CD4-positive, alpha-beta T cell (primary cell): ENCODE measurements at places on chromosomes 5 and 9.

DNA sequence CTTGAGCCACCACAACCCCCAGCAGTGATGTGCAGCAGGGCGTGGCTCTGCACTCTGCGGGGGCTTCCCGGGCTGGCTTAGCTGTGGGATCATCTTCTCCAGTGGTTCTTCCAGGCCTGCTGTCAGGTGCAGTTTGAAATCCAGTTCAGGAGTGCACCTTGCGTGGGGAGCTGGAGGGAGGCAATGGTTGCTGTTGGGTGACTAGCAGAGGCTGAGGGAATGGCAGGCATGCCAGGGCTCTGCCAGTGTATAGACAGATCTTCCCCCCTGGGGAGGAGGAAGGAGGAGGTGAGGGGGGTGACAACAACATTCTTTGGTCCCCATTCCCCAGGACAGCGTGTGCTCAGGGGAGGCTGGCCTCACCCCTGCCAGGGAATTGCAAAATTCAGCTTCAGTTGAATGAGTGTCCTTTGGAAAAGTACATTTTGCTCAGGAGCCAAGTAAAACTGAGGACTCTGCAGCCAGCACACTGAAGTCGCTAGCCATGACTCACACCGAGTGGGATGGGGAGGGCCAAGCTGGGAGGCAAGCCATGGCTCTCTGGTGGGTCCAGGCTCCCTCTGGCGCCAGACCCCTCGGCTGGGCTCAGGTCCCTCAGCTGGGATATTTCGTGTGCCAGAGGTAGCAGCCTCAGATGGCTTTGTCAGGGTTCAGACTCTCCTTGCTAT lies 35.0 kb downstream of the ERGIC1 start:
- no peak for DNase-seq

GRCh38 chr9:77021291-77021894 lies 1.9 kb downstream of the FOXB2 start:
- no peak for DNase-seq

GRCh38 chr5:143350751-143351602 lies 52.5 kb downstream of the NR3C1 start:
- DNase-seq = peak; percentile 21

- DNase-seq = no peak
Observed at GRCh38 chr5:171437286-171437821, 17.9 kb downstream of the FGF18 start.

GRCh38 chr5:1336749-1337488 lies 8.0 kb downstream of the CLPTM1L start:
- no peak for DNase-seq

- no peak for DNase-seq
Observed at GRCh38 chr5:143842920-143843319, 31.0 kb downstream of the HMHB1 start.

DNA sequence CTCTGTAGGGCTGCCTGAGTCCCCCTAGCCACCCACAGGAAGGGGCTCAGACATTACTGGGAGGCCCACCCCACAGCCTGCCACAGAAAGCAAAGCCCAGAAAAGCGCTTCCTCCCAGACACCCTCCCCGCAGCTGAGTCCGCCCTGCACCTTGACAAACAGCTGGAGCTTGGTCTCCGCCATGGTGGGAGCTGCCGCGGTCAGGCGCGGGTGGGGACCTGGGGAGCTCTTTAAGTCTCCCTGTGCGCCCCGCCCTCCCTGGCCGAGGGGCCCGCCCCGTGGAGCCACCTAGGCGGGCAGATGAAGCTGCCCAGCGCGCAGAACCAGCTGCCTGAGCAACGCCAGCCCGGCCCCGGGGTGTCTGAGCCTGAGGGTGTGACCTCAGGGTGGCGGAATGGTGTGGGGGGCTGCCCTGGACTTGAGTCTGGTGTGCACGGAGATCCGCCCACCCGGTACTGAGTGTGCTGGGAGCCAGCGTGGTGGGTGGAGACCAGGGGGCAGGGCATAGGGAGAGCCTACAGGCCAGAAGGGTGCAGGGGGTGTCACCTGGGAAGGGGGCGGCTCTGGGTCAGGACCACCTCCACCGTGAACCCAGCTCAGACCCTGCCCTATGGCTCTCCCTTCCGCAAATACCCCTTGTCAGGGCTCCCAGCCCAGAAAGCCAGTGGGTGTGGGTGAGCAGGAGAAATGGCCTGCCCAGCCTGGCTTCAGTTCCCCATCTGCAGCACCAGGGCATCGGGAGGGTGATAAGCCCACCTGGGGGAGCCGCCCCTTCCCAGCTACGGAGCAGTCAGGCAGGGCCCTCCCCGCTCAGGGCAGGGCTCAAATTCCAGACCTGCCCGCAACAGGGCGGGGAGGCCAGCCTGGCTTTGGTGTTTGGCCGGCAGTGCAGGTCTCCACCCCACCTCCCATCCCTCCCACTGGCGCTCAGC lies at the start of gene CLIC3:
CLIC3 (minus strand) TSS at position 208 of the 932 bp plus-strand sequence; CDS start at position 183, 25 bp downstream.
- DNase-seq = peak; percentile 71

DNA sequence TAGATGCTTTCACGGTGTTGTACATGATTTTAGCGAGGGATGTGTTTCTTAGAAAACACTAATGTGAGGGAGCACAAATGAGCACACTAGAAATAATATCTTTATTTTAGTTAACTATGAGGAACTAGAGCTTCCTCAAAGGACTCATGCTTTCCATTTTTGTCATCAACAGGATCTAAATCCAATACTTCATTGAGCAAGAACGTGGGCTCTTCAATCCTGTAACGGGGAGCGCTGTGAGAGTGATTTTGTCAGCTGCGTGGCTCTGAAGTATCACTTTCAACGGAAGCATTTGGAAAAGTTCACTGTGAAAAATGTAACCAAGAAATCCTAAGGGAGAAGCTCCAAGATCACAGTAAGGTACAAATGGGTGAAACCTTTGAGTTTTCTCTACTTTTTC lies 93.2 kb downstream of the LIX1 start:
- DNase-seq = no peak

- DNase-seq = no peak
Observed at GRCh38 chr5:39494534-39494933, 69.8 kb upstream of the DAB2 start.

- no peak for DNase-seq
Observed at GRCh38 chr9:131464354-131465000, 38.2 kb upstream of the POMT1 start.

DNA sequence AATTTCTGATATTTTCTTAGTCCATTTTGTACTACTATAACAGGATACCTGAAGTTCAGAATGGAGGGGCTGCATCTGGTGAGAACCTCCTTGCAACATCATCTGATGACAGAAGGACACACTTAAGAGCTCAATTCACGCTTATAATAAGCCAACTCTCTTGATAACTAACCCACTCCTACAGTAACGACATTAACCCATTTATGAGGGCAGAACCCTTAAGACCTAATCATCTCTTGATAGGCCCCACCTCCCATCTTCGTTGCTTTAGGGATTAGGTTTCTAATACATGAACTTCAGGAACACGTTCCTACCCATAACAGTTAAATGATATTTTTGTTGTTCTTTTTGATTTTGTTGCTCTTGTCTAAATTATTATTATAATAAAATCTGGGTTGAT lies 69.4 kb downstream of the TNPO1 start:
- DNase-seq = no peak

DNA sequence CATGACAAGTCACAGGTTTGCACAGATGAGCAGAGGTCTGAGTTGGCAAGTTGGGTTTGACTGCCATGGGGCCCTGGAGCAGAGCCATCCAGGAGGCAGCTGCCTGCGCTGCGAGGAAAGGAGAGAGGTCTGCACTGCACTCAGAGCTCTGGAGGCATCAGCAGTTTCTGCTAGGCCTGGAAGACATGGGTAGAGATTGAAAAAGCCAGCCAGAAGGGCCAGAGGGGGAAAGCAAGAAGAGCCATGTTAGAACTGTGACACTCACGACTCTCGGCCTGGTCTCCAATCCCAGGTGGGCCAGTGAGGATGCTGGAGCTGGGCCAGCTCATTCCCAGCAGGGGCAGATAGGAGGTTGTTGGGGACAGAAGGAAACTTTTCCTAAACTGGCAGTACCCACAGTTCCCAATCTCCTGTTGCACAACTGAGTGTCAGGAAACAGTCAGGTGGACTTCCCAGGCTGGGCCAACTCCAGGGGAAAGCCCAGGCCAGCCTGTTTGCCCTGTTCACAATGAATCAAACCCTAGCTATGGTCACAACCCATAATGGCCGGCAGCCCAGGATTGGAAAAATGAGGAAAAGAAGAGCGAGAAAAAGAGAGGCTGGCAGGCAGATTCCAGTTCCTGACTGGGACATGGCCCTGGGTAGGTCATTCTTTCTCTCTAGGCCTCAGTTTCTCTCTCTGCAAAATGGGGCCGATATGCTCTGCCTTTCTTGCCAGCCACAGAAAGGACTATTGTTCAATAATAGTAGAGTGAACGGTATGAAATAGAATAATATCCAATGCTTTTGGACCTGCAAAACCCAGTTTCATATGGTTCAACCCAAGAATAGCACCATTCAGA lies 7.8 kb upstream of the ORM1 start:
- no peak for DNase-seq

DNA sequence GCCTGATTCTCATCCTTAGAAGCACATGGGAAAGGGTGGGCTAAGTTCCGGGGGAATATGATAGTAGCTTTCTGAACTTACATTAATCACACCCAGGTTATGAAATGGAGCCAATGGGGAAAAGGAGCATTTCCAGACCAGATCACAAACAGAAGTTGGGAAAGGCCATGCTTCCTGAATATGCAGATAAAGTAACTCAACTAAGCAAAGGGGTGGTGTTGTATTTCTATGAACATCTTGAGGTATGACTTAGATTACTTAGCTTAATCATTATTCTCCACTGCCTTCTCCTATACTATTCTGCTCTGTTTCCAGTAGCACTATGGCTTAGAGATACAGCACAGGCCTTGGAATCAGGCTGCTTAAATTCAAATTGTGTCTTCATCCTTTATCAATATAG lies 10.5 kb downstream of the C5orf46 start:
- no peak for DNase-seq

GRCh38 chr9:137989156-137989555 lies 111.6 kb downstream of the CACNA1B start:
- DNase-seq = no peak

- DNase-seq = no peak
Observed at GRCh38 chr5:137035480-137035878, 463.6 kb downstream of the SPOCK1 start.

DNA sequence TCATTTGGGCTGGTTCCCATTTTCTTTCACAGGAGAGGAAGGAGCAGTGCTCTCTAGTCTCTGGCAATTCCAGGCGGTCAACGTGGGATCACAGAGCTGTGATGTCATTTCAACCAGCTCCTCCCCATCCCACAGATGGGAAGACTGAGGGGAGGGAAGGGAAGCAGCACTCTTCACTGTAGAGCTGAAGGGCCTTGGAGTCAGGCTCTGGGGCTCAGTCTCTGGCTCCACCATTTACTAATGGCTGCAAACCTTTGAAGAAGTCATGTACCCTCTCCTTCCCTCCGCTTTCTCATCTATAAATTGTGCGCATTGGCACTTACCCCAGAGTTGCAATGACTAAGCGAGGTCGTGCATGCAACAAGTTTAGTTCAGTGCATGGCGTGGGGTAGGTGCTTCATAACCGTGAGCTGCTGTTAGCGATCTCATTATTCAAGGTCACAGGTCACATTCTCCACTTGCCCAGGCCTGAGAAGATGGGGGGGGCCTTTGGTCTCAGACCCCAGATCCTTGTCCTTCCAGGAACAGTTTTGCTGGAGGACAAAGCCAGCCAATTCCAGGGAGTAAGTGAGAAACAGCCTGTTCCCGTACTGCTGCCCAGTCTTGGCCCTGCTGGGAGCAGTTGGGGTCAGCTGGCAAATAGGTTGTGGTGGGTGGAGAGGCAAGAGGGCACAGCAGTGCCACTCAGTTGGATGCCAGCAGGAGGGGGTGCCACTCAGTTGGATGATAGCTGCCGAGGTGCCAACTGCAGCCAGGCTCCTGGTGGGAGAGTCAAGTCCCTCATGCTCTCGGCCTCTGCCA lies 136.7 kb downstream of the RGS3 start:
- no peak for DNase-seq

DNA sequence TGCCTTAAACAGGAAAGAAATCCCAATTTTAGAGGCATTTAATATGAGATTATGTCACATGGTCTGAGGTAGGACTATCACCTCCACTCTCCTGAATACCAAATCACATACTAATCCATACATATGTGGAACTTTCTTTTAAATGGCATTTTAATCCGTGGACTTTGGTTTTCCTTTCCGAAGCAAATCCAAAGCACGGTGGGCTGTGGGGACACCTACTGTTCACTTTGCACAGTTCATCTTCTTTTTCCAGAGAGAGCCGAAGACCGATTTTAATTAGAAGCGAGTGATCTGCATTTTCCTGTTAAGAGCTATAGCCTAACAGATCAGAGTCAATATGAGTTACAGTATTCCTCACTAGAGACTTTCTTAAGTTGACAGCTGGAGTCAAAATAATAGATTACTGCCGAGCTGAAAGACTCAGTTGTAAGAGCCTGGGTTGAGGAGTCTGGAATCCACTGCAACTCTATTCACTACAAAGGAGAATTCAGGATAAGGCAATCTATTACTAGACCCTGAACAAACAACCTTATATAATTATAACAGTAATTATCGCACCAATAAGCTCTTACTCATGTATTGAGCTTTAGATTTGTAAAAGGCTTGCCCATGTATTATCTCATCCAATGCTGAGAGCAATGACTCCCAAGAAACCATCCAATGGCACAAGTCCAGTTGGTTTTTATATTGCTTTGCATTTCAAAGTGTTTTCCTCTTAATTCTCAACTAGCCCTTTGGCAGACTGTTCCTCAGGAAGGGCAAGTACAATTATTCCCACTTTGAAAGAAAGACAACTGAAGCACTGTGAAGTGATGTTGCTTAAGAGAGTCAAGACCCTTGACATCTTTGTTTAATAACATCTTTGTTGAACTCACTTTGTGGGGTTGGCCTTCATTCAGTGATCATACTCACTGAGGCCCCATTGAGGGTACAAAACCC lies 144.7 kb downstream of the TRPM6 start:
- peak; percentile 8 for DNase-seq

GRCh38 chr5:68544648-68545552 lies 329.3 kb downstream of the PIK3R1 start:
- no peak for DNase-seq

DNA sequence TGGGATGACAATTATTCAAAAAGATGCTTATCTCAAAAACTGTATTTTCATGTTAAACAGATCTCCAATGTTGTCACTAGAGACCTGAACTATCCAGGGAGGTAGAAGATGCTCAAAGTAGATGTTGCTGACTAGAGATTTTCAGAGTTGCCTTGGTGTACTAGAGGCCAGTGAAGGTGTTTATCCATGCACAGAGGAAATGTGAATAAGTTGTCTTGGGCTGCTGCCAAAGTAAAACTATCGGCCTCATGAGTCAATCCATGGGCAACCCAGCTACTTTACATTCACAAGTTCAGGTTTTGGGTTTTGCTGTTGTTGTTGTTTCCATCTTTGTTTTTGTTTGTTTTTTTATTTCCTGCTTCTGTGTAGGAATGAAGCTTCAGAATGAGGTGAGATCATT lies 141.1 kb upstream of the RANBP3L start:
- no peak for DNase-seq

- DNase-seq = no peak
Observed at GRCh38 chr5:137356127-137356526, 143.0 kb downstream of the SPOCK1 start.

DNA sequence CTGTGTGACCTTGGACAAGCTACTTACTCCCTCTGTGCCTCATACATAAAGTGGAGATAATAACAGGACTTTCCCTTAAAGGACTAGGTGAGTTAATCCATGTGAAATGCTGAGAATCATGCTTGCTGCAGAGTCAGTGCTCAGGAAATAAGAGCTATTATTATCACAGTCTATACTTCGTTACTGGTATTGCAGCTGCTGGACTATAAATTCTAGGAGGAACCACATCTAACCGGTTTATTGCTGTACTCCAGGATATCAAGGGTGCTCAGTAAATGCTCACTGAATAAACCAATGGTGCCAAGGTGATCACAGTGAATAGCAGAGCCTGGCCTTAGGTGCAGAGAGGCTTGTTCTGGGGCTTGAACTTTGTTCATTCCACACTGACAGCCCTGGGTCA lies 69.3 kb downstream of the HSPA4 start:
- no peak for DNase-seq
